ENCODE measurements at places on chromosomes 12 and 14.

- DNase-seq = no peak
Observed at GRCh38 chr14:23750357-23750756, 114.2 kb downstream of the DHRS2 start.

- DNase-seq = no peak
Observed at GRCh38 chr12:12216349-12217017, 50.4 kb downstream of the LRP6 start.

GRCh38 chr12:5230156-5230555 lies 186.5 kb downstream of the KCNA5 start:
- no peak for DNase-seq

- no peak for DNase-seq
Observed at GRCh38 chr12:124853781-124854636, 9.7 kb downstream of the SCARB1 start.

DNA sequence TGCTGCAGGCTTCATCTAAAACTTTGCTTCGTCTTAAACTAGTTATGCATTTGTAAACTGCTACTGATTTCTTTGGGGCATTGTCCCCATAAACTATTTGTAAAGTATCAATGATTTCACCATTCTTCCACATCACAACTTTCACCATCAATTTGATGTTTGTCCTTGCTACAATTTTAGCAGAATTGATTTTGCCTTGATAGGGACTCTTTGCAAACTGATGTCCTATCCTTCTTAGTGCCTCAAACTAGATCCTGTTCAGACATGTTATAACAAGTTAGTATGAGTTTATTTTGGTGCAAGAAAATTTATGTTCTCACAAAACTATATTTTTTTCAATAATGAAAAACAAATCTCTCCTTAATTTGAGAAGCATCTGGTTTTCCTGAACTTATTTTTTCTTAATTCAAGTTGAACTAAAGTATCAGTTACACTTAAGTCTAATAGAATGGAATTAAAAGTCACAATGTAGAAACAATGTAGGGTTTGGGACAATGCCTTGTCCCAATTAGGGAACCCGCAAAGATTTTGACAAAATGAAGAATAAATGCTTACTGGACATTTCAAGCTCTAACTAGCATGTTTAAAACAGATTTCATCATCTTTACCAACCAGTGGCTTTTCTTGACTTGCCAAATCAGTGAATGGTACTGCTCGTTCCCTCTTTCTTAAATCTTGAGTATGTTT lies 10.1 kb upstream of the ARID4A start:
- no peak for DNase-seq

- no peak for DNase-seq
Observed at GRCh38 chr12:120000556-120000955, 11.5 kb downstream of the BICDL1 start.

DNA sequence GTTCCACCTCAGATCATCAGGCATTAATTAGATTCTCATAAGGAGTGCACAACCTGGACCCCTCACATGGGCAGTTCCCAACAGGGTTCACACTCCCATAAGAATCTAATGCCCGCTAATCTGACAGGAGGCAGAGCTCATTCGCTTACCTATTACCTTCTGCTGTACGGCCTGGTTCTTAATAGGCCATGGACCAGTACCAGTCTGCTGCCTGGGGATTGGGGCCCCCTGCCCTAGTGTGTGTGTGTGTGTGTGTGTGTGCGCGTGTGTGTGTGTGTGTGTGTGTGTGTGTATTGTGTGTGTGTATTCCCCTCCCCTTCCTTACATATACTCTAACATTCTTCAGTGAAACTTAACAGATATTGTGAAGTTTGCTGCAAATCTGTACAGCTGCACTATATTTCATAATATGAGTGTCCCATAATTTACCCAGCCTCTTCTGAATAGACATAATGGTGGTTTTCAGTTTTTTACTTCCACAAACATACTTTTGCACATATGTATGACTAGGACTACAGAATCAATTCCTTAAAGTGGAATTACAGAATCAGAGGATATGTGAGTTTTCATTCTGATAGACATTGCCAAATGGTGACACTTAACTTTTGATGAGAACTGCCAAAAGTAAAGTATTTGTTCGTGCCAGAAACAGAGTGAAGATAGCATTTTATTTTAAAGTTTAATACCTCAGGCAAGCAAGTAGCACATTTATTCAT lies 205.2 kb upstream of the EEA1 start:
- DNase-seq = no peak

- DNase-seq = no peak
Observed at GRCh38 chr12:101277443-101277842, 2.5 kb upstream of the UTP20 start.

- no peak for DNase-seq
Observed at GRCh38 chr12:5554711-5555110, 122.8 kb downstream of the NTF3 start.

GRCh38 chr14:44657203-44657602 lies 150.1 kb upstream of the FSCB start:
- DNase-seq = no peak

DNA sequence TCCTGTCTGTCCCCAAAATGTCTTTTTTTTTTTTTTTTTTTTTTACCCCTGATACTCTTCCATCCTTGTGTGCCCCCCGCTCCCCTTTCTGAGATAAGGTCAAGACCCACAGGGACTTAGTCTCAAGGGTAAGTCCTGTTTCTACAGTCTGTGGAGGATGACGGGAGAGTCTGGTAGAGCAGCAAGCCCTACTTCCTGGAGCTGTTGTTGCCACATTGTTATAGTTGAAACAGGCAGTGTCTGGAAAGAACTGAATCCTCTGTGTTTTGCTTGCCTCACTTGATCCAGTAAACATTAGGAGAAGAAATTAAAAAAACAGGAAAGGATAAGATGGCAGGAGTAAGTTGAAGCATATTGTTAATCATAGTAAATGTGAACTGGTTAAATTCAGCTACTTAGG lies 45.5 kb downstream of the ZNF664 start:
- no peak for DNase-seq

DNA sequence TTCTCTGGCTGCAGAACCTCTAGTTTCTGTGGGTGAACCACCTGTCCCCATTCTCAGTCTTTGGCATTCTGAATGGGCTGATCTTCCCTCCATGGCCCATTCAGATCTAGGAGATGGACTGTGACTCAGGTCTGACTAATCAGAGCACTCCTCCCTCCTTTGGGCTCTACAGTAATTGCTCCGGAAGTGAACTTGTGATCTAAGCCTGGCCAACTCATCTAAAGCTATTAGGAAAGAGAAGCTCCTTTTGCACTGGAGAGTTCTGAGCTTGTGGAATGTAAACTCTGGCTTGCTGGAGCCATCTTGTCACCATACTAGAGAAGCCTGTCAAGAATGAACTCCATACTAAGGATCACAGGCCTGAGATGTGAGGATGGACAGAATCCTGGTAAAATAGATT lies 168.2 kb downstream of the SUDS3 start:
- no peak for DNase-seq

- no peak for DNase-seq
Observed at GRCh38 chr14:58797010-58797429, 159.3 kb downstream of the DACT1 start.

DNA sequence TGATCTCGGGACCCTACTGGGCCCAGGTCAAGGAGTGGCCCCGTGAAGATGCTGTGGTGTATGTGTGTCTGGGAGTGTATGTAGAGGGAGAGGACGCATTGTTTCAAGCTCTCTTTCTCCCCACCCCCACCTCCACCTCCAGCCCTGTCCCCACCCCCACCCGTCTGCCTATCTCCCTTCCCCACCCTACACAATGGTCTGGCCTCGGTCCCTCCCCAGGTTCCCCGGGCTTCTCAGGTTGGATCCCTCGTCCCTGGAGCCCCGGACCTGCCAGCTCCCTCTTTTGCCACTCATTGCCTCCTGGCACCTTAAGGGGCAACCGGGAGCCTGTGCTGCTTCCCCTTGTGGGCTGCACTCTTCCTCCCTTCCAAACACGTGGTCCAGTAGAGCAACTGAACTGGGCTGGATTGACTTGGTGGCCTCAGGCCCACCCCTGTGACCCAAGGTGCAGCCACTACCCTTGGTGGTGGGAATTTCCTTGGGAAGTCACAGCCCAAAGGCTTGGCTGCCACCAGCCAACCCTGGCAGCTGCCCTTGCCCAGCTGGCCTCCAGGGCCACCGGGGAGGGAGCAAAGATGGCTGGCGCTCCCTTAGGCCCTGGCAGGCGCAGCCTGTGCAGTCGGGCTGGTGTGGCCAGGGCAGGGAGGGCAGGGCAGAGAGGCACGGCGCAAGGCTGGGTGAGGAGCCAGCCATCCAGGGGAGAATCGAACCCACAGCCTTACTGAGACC lies 628 bp downstream of the VRTN start:
- DNase-seq = no peak

DNA sequence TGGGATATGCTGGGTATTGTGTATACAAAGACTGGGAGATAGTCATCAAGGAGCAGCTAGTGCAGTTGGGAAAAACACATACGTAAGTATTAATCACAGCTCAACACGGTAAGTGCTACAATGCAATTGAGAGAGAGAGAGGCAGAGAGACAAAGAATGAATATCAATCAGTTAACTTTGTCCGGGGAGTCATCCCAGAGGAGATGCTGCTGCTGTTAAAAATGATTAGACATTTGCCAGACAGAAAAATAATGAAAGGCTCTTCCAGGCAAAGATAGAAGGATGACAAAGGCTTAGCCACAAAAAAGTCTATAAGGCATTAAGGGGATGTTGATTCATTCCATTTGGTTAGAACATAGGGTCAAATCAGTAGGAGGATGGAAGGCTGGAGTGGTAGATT lies 45.1 kb downstream of the AKAP6 start:
- no peak for DNase-seq

DNA sequence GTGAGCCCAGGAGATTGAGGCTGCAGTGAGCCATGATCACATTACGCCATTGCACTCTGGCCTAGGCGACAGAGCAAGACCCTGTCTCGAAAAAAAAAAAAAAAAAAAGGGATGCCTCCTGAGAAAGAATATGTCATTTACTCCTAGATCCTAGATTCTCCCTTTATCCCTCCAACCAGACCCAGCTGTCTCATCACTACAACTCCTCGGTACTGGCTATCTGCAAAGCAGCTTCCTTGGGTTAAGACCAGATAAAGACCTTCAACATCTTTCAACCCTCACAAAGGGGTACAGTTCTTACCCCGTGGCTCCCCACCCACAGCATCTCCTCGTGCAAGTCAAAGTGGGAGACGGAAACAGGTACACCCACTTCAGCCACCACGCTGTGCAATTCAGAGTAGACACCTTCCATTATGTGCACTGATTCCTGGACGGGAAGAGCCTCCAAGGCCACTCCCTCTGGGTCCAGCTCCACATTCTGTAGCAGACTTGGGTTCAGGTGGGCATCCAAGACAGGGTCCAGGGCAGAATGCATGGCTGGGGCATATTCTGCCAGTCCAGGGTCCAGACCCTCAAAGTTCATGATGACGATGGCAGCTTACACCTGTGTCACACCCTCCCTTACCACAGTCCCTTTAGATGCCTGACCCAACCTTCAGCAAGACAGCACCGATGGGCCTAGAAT lies 1.1 kb downstream of the PAN2 start:
- no peak for DNase-seq

DNA sequence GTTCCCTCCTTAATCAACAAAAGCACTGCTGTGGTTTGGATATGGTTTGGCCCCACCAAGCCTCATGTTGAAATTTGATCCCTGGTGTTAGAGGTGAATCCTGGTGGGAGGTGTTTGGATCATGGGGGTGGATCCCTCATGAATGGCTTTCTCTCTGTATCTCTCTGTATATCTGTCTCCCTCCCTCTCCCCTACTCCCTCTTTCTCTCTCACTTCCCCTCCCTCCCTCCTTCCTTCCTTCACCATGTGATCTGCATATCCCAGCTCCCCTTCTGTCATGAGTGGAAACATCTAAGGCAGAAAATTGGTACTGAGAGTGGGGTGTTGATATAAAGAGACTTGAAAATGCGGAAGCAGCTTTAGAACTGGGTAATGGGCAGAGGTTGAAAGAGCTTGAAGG lies 5.2 kb downstream of the GSKIP start:
- no peak for DNase-seq

DNA sequence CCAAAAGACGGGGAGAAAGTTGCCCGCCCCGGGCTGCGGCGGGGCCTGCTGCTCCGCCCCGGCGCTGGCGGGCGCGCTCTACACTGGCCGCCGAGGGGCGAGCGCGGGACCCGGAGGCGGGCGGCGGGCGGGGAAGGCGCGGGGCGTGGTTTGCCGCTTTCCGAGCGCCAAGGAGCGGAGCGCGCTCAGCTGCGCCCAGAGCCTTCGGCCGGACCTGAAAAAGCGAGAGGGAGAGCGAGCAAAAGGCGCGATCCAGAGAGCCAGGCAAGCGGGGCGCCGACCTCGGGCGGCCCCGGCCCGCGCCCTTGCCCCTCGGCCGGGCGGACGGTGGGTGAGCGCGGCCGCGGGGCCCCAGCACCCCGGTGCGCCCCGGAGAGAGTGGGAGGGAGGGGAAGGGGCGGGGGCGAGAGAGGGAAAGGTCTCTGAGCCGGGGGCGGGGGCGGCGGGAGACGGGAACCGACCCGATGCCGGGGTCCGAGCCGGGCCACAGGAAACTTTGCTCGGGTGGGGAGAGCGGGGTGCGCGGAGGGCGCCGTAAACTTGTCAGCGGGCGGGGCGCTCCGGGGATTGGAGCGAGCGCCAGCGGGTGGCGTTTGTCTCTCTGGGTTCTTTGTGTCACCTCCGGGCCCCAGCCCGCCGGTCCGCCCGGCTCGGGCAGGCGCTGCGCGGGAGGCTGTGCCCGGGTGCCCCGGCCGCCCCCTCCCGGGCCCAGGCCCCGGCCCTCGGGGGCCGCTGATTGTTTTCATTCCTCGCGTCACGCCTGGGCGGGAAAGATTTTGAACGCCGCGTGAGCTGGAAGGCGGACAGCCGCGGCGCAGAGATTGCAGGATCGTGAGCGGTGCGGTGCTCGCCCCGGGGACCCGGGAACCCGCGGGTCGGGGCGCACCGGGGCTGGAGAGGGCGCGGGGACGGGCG lies at the start of gene SYNE2:
Gene SYNE2, plus strand, starts transcription at position 188 of the 915 bp plus-strand sequence. CDS start 56,145 bp downstream, outside the sequence.
- DNase-seq = peak; percentile 62

- peak; percentile 78 for DNase-seq
Observed at GRCh38 chr14:101072945-101073597, 169.5 kb upstream of the RTL1 start.

DNA sequence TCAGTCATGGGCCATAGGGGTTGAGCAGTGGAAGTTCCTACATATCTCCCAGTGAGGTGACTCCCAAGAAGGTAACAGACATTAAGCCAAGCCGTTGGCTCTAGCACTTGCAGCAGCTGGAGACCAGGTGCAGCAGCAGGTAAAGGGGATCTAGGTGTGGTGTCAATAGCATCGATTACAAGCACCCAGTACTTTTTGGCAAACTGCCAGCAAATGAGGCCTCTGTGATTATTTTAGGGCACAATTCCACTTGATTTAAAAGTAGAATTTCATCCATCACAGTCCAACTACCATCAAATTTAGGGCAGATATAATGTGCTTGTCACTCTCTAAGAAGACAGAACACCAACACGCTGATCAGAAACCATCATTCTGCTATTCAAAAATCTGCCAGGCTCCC lies 224.1 kb upstream of the EGLN3 start:
- no peak for DNase-seq

- DNase-seq = no peak
Observed at GRCh38 chr12:123961585-123962345, 10.9 kb downstream of the CCDC92 start.

Measured in cerebellar cortex (tissue), 1 donor.